ENCODE measurements at places on chromosomes 3 and 15. TPM values are rescaled to one million over a fixed set of nuclear protein-coding genes. Genes with fewer than 3 reads are reported as not detected.

The ITGA11 gene
- 1.1 TPM for total RNA-seq

GRCh38 chr15:81049835-81050234 is 49.1 kb downstream of the TLNRD1 start:
- no peak for DNase-seq

DNA sequence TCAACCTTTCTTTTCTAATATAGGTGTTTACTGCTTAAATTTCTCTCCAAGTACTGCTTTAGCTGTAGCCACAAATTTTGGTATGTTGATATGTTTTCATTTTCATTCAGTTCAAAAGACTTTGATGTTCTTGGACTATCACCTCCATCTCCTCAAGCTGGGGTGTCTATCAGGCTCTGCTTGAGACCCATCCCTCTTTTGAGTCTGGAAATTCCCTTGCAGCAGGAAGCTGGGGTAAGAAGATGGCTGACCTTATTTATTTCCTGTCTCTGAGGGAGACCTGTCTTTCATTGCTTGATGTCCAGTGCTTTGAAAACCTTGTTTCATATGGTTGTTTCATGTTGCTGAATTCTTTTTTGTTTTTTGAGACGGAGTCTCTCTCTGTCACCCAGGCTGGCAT is 60.5 kb upstream of the ADPGK start:
- DNase-seq: no peak

DNA sequence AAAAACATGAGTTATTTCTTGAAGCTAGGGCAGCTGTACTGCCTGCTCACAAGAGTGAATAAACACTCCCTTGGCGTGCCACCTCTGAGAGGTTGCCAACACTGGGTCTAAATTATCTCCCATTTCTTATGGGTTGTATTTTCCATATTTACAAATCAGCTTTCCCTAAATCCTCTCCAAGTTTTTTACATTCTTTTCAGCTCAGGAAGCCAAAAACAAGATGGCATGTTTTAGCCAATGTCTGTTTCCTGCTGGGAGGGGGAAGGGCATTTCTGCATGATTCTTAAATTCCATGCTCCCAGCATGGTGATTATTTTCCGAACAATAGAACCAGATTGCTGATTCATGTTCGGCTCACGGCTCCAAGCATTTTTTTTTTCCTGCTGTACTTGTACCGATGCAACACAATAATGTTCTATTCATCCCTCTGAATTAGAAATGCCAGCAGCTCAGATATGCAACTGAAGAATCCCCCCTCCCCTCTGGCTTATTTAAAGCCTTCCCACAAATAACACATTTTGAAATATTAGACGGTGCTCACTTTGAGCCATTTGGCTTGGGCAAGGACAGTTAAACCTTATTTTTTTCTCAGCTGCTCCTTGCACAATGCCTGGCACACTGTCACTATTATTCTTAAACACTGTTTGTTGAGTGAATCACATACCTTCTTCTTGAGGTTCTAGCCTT is 252.5 kb downstream of the THRB start:
- no peak for DNase-seq

The FBXO40 gene
- not detected for total RNA-seq

DNA sequence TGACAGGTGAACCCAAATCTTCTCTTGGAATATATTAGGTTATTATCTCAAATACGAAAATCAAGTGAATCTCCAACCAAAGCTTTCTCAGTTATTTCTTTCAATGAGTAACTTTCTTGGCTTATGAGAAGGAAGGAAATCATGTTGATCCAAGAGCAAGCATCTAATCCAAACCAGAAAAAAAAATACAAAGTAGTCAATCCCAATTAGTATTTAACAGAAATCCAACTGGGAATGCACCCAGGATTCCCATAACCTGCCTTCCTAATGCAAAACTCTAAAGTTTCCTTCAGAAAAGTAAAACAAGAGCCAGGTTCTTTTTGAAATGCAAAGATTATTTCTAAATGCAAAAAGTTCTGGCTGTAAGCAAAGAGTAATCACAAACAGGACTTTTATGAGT is 289.3 kb downstream of the SHOX2 start:
- no peak for DNase-seq

GRCh38 chr15:74382004-74382816 is 14.8 kb upstream of the CYP11A1 start:
- peak; percentile 79 for DNase-seq

The CTXND1 gene
- total RNA-seq: not detected

The PODXL2 gene
- total RNA-seq: 2.9 TPM

Measured in activated CD4-positive, alpha-beta T cell treated with anti-CD3 and anti-CD28 coated beads, Interleukin-2, amount 10 ng/mL, durations not matched to agents 7 days and 5 days (primary cell).